ENCODE measurements at places on chromosomes 1 and 21. TPM values are rescaled to one million over a fixed set of nuclear protein-coding genes. Genes with fewer than 3 reads are reported as not detected.

The HES5 gene
- 0.35 TPM for total RNA-seq

The RAB29 gene
- 19.3 TPM for total RNA-seq

- DNase-seq, result no peak
Measured at GRCh38 chr1:162857850-162858249, 3.1 kb downstream of the CCDC190 start.

- no peak for DNase-seq
Measured at GRCh38 chr1:186871784-186872183, 43.0 kb downstream of the PLA2G4A start.

DNA sequence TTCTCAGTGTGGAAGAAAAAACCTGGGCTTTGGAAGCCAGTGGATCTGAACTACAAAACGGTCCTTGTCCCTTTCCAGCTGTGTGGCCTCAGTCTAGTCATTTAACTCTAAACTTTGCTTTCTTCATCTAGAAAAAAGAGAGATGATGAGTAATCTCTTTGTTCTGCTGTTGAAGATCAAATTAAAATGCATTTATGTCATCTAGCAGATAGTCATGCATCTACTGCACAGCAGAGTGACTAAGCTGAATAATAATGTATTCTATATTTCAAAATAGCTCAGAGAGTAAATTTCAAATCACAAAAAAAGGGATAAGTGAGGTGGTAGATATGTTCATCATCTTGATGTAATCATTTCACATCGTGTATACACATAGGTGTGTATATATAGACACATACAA lies 473.2 kb downstream of the DSCAM start:
- DNase-seq, result no peak

DNA sequence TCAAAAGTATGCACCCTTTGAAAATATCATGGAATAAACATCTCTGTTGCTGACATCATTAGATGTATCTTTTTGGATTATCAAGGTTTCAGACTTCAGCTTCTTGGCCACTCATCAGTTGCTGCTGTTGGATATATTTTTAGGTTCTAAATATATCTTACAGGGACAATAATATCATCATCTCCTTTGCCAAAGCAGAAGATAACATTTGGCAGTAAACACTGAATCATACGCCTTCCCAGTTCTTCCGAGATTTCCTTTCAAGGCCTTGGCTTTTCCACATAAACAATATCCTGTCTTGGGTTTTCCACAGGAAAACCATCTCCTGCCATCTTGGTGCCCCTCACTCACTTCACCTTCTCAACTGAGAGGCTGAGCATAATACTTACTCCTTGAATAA lies 39.3 kb downstream of the RGS7 start:
- DNase-seq, result no peak

DNA sequence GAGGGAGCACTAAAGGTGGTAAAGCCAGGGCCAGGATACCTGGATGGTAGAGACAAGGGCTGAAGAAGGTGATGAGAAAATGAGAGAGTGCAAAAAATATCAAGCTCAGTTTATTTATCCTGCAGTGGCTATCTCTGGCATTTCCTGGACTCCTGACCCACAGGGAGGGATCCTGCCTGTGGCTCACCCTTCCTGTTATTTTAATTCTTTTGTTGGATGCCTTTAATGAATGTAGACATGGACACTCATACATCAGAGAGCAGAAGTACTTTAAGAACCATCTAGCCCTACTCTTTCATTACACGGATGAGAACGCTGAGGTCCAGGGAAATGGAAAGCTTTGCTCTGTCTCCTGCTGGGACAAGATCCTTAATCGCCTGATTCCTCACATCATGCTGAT lies 20.6 kb downstream of the JUN start:
- DNase-seq, result no peak

DNA sequence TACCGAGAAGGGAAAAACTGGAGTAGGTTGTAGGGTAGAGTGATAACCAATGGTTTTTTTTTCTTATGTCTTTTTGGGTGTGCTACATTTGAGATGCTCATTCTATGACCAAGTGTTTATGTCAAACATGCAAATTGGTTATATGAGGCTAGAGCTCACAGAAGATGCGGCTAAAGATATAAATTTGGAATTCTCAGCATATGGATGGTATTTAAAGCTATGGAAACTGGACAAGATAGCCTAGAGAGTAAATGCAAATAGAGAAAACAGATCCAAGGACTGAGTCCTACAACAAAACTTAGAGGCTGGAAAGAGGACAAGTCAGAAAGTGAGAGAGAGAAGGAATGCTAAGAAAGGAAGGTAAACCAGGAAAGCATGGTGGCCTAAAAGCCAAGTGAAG lies 7.4 kb downstream of the GDAP2 start:
- no peak for DNase-seq

GRCh38 chr1:51543858-51544257 lies 24.8 kb upstream of the EPS15 start:
- no peak for DNase-seq
